ENCODE measurements at places on chromosomes 7 and 10.

DNA sequence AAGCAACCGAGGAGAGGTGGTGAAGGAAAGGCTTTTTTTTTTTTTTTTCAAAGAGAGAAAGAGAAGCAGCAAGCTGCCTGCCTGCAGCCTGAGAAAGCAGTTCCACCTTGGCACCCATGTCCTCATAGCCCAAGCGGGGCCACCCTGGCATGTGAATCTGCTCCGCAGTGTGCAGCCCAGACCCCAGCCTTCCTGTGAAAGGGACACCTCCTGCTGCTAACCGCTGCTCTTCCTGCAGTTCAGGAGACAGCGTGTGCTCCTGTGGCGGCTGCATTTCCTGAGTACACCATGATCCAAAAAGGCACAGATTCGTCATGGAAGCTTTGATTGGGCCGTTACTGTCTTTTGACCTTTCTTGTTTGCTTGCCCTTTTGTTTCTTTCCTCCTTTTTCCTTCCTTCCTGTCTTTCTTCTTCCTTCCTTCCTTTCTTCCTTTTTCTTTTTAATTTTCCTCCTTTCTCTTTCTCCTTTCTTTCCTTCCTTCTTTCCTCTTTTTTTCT lies 38.1 kb downstream of the IKZF1 start:
- peak; percentile 82 for DNase-seq

DNA sequence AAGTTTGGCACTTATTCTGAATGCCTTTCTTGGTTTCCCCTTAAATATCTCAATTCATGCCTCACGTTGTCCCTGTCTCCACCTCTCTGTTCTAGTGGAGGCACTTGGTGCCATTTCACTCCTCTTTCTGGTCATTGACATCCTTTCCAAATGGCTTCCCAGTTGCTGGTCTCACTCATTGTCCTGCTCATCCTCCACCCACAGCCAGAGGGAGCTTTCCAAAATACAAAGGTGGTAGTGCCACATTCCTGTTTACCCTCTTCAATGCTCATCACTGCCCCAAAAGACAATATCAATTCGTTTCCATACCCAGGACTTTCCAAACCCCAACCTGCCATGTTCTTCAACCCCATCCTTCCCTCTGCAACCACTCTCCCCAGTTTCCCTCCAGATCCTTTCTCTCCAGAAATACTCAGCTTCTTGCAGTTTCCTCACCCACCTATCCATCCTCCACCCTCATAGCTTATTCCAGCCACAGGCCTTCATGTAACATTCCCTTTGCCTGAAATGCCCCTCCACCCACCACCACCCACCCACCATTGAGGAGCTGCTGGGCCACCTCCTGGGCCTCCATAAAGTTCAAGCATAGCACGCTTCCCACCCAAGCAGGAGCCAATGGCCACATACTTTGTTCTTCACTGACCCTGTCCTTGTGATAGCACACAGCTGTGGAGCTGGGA lies 63.1 kb upstream of the ADRB1 start:
- DNase-seq: no peak

DNA sequence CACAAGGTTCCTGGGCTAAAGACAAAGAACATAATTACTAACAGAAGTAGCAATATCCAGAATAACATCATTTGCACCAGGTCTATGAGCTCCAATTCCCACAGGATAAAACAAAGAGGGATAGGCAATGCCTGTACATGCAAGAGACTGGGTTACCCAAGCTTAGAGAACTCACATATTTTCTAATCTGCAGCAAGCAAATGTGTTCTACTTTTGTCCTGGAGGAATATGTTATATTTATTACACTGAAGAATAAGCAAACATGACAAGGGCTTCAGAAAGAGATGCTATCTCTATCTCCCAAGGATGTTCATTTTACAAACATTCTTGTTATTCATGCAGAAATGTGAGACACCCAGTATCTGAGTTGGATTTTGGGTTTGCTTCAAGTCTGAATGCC lies 118.6 kb downstream of the MDFIC start:
- no peak for DNase-seq

DNA sequence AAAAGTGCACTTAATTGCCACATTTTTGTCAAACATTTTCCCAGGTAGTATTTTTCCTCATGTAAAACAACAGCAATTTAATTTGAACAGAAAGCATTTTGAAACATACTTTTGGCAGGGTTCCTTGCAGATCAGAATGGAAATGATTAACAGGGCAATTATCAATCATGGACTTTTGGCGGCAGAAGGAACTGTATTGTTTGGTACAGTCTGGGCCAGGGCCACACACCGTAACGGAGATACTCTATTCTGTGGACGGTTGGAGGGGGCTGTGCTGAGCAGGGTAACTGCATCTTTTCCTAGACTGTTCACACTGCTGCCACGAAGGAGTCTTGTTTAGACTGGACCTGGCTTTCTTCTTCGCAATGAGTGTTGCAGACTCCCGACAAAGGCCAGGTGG lies 62.3 kb downstream of the EGFR start:
- DNase-seq: no peak

DNA sequence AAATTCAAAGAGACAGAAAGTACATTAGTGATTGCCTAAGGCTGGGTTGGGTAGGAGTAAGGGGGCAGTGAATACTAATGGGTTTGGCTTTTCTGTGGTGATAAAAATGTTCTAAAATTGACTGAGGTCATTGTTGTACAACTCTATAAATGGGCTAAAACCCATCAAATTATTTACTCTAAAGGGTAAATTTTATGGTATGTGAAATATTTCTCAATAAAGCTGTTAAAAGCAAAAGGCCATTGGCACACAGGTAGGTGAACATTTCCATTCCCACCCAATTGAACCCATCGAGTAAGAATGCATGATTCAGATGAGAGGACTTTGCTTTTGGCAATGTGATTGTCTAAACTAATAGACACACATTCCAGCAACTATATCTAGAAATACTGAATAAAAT lies 579.4 kb downstream of the GATA3 start:
- no peak for DNase-seq

- DNase-seq: no peak
Observed at GRCh38 chr7:72217151-72217550, 195.0 kb downstream of the CALN1 start.

DNA sequence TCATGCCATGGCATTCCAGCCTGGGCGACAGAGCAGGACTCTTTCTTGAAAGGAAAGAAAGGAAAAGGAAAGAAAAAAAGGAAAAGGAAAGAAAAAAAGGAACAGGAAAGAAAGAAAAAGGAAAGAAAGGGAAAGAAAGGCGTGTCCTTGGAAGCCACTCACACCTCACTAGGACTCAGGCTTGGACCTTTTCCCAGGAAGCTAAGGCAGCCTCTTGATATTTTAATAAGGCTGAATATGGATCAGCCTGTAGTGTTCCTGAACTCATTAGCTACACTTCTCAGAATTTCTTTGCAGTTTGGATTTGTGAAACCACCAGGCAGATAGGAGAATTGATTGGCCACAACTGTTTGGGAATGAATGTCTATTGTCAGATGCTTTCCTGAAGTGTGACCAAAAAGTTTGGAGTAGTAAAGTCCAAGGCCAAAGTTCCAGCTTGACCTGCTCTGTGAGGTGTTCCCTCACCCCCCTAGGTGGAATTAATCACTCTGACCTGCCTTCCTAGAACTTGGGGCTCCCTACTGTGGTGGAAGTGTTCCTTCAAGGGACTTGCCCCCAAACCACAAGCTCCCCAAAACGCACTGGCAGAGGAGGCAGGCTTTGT lies 7.1 kb upstream of the MALSU1 start:
- DNase-seq: no peak

DNA sequence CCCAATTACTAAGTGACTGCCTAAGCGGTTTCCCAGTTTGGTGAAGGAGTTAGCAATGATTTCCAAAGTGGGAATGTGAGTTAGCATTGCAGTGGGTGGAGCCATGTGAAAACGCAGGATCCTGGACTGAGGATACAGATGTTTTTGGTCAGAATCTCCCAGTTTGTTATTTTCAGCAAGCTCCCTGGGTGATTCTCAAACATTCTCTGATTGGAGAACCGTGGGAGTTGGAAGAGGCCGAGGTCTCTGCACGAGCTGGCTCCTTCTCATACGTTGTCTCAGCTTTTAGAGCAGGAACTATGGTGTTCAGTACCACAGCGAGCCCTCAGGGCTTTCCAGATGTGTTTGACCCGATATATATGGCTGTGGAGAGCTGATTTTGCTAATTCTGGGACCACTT lies 396.5 kb upstream of the NPVF start:
- no peak for DNase-seq

GRCh38 chr10:75984067-75984466 lies 552.6 kb downstream of the LRMDA start:
- DNase-seq: no peak

DNA sequence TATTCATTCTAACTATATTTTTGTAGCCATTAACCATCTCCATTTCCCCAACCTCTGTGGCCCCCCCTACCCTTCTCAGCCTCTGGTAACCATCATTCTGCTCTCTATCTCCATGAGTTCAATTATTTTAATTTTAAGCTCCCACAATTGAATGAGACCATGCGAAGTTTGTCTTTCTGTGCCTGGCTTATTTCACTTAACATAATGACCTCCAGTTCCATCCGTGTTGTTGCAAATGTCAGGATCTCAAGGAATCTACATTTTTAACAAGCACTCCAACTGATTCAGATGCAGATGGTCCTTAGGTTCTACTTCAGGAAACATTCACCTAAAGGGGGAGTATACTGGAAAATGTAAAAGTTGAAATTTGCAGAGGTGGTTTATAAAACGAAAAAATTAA lies 60.2 kb upstream of the PTPN12 start:
- no peak for DNase-seq

DNA sequence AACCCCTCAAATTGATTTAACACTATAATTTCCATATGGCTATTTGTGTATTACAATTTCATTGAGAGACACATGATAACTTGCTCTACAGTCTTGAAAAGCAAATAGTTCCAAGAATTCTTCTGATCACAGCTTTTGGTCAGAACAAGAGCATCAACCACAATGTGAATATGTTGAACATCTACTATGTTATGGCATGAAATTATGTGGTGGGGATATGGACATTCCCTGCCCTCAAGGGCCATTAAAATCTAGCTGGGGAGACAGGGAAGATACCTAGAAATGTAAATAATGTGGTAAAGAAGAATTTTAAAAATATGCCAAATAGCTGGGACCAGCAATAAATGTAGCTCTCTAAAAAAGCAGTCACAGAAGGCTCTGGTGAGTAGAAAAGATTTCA lies 262.2 kb downstream of the FZD1 start:
- no peak for DNase-seq

- no peak for DNase-seq
Observed at GRCh38 chr10:76291175-76291574, 859.8 kb downstream of the LRMDA start.

DNA sequence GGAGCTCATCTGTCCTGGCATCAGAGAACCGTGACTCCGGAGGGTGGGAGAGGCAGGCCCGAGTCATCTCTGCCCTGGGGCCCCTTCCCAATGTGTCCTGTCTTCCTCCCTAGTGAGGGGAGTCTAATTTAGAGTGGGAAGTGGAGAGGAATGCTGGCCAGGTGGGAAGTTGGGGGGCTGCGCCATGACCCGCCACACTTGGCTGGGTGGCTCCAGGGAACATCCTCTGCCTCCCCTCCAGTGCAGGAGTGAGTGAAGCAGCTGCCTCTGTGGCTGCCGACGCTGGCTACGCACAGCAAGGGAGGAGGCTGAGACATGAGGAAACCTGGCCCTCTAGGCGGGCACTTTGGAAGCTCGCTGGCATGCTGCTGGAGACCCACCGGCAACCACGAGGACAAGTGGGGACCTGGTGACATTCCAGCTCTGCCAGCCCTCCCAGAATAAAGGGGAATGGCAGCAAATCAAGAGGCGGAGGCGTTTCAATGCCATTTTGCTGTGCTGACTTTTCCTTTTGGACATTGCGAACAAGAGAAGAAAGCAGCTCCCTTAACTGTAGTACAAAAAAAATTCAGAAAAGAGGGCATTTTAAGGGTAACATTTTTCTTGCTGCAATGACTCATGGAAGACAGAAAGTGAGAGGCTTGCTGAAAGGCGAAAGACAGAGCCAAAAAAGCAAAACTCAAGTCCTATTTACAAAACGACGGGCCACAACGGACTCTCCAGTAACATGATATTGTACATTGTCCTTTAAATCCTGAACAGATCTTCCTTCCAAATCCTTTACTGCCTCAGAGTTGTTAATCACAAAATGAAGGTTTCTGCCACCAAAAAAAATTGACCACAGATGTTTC lies 121.2 kb upstream of the PITRM1 start:
- DNase-seq: no peak

DNA sequence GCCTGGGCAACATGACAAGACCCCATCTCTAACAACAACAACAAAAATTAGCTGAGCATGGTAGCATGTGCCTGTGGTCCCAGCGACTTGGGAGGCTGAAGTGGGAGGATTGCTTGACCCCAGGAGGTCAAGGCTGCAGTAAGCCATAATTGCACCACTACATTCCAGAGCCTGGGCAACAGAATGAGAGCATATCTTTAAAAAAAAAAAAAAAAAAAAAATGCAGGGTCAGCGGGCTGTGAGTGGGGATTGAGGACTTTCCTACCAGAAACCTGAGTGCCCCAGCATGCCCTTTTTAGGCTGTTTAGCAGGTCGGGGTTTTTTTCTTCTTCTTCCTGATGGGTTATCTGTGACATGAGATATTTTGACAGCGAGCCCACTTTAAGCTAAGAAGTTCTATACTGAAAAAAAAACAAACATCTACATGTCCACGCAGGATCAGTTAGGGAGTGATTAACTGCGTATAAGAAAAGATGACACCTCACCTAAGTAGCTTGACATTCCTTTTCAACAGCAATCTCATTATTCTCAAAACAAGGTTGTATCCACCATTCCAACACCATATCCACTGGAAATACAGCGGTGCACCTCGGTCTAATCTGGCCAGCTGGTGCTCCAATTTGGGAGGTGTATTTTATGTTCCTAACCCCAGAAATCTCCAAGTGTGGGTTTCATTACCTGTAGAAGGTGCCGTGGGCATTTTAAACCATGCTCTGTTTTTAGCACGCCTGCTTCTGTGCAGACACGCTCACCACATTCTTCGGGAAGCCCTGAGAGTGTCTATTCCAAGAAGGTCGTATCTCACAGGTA lies 13.8 kb upstream of the RFC2 start:
- no peak for DNase-seq

DNA sequence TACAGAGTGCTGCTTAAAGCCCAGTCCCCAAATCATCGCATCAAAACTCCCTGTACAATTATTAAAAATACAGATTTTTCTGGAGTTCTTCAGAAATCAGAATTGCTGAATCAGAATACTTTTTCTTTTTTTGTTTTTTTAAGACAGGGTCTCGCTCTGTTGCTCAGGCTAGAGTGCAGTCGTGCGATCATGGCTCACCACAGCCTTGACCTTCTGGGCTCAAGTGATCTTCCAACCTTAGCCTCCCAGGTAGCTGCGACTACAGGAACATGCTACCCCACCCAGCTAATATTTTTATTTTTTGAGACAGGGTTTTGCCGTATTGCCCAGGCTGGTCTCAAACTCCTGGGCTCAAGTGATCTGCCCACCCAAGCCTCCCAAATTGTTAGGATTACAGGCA lies 3.9 kb downstream of the BBIP1 start:
- no peak for DNase-seq

DNA sequence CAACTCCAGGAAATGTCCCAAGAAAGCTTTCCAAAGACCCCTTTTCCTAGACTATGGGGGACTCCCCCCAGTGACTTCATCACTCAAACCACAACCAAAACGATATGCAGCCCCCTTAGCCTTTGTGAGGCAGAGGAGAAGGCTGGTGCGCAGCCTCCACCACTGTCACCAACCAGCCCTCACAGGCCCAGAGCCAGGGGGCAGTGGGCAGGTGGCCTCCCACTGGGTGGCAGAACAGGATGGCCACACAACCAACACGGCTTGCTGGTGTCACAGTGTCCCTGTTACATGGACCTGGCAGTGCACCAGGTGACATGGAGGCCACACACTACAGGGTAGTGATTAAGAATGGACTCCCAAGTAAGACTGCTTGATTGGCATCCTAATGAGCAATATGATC lies 172.0 kb downstream of the PLXNA4 start:
- DNase-seq: no peak

All from CD4-positive, alpha-beta T cell treated with Interleukin-4 for 1 hour (primary cell).